Endothelial cell (in vitro differentiated cells): ENCODE measurements at places on chromosomes 5 and 9.

- no peak overlapping the region for H3K4me3 ChIP-seq
- H3K36me3 ChIP-seq = no peaks in the 10 kb centered on the region
- no peaks in the 10 kb centered on the region for H3K27me3 ChIP-seq
- peak overlapping the region; percentile 27 for H3K27ac ChIP-seq
Measured at GRCh38 chr9:109817846-109818472, 38.0 kb downstream of the PALM2AKAP2 start.

DNA sequence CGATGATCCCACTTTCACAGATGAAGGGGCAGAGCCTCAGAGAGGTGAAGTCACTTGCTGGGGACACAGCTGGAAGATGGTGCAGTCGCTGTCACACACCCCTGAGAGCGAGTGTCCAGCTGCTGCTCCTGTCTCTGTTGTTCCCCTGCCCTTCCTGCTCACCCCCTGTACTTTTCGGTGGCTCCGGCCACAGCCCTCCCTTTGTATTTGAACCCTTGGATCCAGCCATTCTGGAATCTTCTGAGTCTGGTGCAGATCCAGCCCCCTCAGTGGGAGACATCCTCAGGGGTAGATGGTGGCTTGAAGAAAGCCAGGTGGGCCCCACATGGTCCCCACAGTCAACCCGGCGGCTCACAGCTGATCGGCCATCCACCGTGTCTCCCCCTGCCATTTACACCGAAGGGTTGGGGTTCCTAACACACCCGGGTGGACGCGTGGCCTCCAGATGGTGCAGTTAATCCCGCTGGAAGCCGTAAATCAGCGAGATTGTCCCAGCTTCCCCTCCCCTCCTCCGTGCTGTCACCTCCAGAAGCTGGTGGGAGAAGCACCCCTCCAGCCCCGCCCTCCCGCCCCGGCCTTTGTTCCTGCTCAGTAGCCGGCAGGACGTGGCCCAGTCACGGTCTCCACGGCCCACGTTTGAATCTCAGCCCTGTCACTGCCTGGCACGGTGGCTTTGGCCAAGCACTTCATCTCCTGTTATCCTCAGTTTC is 204.8 kb downstream of the C9orf50 start:
- no peaks in the 10 kb centered on the region for H3K36me3 ChIP-seq
- DNase-seq = no peak
- H3K27ac ChIP-seq = peak overlapping the region; percentile 75
- no peak overlapping the region for H3K4me3 ChIP-seq
- H3K27me3 ChIP-seq = peaks cover 22% of the 10 kb centered on the region

GRCh38 chr5:5298841-5299541 is 123.5 kb upstream of the ICE1 start:
- DNase-seq = no peak
- peaks cover 23% of the 10 kb centered on the region for H3K4me1 ChIP-seq
- peaks cover 13% of the 10 kb centered on the region for H3K27me3 ChIP-seq

- peaks cover 54% of the 10 kb centered on the region for H3K4me1 ChIP-seq
- H3K4me3 ChIP-seq = no peak overlapping the region
- peak overlapping the region; percentile 37 for H3K27ac ChIP-seq
- DNase-seq = no peak
- no peaks in the 10 kb centered on the region for H3K36me3 ChIP-seq
- H3K27me3 ChIP-seq = no peaks in the 10 kb centered on the region
Measured at GRCh38 chr5:66807743-66808142, 211.6 kb downstream of the MAST4 start.

DNA sequence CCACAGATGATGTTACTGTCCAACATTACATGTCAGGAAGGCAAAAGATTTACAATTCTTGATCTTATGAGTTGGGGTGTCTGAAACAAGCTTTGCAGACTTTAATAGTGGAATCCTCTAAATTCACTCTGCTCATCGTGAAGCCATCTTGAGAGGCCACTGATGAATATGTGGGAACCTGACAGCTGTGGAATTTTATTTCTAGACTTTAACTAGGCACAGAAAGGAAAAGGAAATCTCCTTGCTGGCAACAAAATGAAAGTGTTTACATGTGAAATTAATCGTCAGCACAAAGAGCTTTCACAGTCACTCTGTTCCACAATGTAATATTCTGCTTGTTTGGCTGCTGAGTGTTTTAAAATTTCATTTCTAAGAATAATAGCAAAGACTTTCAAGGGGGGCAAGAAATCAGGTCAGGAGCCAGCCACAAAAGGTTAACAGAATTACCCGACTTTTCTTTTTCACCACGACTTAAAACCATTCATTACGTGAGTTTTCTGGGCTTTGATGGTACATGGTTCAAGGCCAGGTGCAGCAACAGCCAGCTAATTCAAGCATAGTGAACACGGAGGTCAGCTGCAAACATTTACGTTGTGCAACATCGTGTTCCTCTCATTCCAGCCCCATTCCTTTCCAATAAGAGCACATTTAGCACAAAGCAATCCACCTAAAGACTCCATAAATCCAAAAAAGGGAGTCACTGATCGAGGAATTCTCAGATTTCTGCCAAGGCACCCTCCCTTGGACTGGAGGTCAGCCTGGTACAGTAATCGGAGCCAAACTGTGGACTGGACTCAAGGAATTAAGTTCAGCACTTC is 14.6 kb downstream of the NREP start:
- H3K27ac ChIP-seq = no peak overlapping the region
- H3K27me3 ChIP-seq = no peaks in the 10 kb centered on the region
- peaks cover 21% of the 10 kb centered on the region for H3K4me1 ChIP-seq
- no peaks in the 10 kb centered on the region for H3K36me3 ChIP-seq
- DNase-seq = no peak
- H3K4me3 ChIP-seq = no peak overlapping the region

GRCh38 chr9:14052359-14052758 is 261.6 kb downstream of the NFIB start:
- H3K36me3 ChIP-seq = no peaks in the 10 kb centered on the region
- DNase-seq = no peak
- no peak overlapping the region for H3K4me3 ChIP-seq
- H3K27me3 ChIP-seq = peaks cover 2% of the 10 kb centered on the region
- H3K27ac ChIP-seq = no peak overlapping the region
- H3K4me1 ChIP-seq = peaks cover 27% of the 10 kb centered on the region
